Muscle of leg (tissue), 16 donors: ENCODE measurements at places on chromosomes 6 and 20. TPM values are rescaled to one million over a fixed set of nuclear protein-coding genes. Genes with fewer than 3 reads are reported as not detected.

- no peaks in the 10 kb centered on the region for H3K27me3 ChIP-seq
- H3K27ac ChIP-seq = no peak overlapping the region
- no peak overlapping the region for H3K4me3 ChIP-seq
- peaks cover 16% of the 10 kb centered on the region for H3K4me1 ChIP-seq
- H3K36me3 ChIP-seq = peaks cover 37% of the 10 kb centered on the region
These were observed 118.4 kb upstream of the SLC2A12 start for GRCh38 chr6:134170844-134171243.

- H3K4me1 ChIP-seq = no peaks in the 10 kb centered on the region
- peak; percentile 43 for DNase-seq
- H3K27ac ChIP-seq = peak overlapping the region; percentile 49
- no peaks in the 10 kb centered on the region for H3K27me3 ChIP-seq
These were observed 52.5 kb downstream of the DCBLD1 start for GRCh38 chr6:117534974-117535373.

DNA sequence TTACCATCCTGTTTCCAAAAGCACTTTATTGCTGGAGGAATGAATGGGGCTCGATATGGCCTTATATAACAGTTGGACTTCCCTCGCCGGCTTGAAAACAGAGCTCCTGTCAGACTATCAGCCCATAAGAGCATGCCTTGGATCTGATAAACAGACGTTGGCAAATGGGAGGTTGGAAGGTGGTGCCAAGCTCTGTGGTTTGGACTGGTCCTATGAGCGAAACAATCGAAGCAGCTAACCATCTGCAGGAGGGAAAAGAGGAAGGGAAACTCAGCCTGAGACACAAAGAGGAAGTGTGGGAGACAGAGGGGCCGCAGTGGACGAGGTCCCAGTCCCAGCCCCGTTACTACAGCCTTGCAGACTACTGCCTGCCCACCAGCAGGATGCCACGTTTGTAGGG lies 92.9 kb downstream of the TFAP2C start:
- DNase-seq = peak; percentile 53
- no peak overlapping the region for H3K4me3 ChIP-seq
- H3K27ac ChIP-seq = no peak overlapping the region
- no peaks in the 10 kb centered on the region for H3K4me1 ChIP-seq
- H3K36me3 ChIP-seq = no peaks in the 10 kb centered on the region

- no peaks in the 10 kb centered on the region for H3K27me3 ChIP-seq
- no peak overlapping the region for H3K4me3 ChIP-seq
- DNase-seq = no peak
- no peaks in the 10 kb centered on the region for H3K4me1 ChIP-seq
- no peak overlapping the region for H3K27ac ChIP-seq
- H3K36me3 ChIP-seq = no peaks in the 10 kb centered on the region
These were observed 15.0 kb downstream of the FKBP5 start for GRCh38 chr6:35673755-35674154.

The SNX9 gene
- total RNA-seq = 27.1 TPM

The PSORS1C1 gene
- 1.3 TPM for total RNA-seq

The BACH2 gene
- 3.6 TPM for total RNA-seq

- H3K36me3 ChIP-seq = no peaks in the 10 kb centered on the region
- DNase-seq = peak; percentile 13
- H3K27me3 ChIP-seq = no peaks in the 10 kb centered on the region
- H3K4me3 ChIP-seq = no peak overlapping the region
- H3K4me1 ChIP-seq = no peaks in the 10 kb centered on the region
These were observed 85.4 kb downstream of the EYA4 start for GRCh38 chr6:133326584-133326983.

DNA sequence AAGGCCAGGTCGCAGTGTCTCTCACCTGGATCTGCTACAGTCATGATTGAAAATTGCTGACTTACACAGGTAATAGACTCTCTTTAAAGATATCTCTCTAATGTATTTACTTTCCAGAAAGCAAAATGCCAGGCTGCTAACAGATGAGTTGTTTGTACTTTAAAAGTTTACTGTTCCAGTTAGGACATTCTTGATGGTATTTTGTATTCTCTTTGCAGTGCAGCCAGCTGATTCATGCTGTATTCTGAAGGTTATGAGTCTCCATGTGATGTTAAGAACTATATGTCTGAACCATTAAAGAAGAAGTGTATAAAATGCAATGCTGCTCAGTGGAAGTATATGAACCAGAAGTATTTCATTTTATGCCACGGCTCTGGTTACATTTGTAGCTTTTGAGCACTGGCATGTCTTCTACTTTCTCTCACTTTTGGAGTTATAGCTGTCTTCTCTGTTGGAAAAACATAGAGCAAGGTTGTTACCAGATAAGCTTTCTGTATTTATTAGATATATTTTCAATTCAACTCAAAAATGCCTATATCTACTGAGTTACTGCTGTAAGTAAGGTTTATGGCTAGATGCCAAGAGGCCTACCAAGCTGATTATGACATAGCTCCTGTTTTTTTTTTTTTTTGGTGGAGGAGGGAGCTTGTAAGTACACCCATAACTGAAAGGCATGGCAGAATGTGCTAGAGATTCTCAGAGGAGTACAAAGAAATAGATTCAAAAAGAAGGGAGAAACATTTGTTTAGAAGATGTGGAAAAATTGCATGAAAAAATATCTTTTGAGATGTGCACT lies 130.5 kb upstream of the MAN1A1 start:
- no peak overlapping the region for H3K27ac ChIP-seq
- no peaks in the 10 kb centered on the region for H3K27me3 ChIP-seq
- H3K4me3 ChIP-seq = no peak overlapping the region
- no peaks in the 10 kb centered on the region for H3K36me3 ChIP-seq
- no peaks in the 10 kb centered on the region for H3K4me1 ChIP-seq

The CD24 gene
- total RNA-seq = 19.0 TPM

GRCh38 chr20:10240655-10241054 lies 22.0 kb downstream of the SNAP25 start:
- H3K27ac ChIP-seq = no peak overlapping the region
- no peak overlapping the region for H3K4me3 ChIP-seq
- no peaks in the 10 kb centered on the region for H3K36me3 ChIP-seq

DNA sequence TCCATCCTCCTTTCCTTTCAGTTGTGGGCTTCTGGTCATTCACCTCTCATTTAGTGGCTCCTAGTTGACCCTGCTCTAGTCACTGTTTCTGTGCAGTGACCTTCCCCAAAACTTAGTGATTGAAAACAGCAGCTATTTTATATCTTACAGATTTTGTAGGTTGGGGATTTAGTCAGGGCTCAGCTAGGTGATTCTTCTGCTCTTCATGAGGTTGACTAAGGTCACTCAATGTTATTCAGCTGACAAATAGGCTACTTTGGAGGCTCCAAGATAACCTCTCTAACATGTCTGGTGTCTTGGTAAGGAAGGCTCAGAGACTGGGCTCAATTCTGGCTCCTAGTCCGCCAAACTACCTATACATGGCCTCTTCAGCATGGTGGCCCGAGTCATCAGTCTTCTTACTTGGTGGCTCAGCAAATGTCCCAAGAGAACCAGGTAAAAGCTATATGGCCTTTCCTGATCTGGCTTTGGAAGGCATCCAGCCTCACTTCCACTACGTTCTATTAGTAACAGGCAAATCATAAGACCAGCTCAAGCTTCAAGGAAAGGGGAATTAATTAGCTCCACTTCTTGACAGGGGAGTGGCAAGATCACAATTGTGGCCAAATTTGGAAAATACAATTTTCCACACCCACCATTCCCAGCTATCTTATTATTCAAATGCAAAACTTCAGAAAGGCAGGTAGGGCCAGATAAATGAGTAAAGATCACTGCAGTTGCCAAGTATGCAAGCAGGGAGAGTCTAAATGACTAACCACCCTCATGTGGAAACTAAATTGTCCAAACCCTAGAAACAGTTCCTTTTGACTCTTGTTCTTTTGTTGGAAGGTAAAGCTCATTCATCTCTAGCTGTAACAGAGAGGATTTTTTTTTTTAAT lies 50.5 kb upstream of the LTV1 start:
- H3K4me3 ChIP-seq = no peak overlapping the region
- H3K36me3 ChIP-seq = peaks cover 46% of the 10 kb centered on the region
- no peak for DNase-seq
- no peak overlapping the region for H3K27ac ChIP-seq
- no peaks in the 10 kb centered on the region for H3K4me1 ChIP-seq
- H3K27me3 ChIP-seq = no peaks in the 10 kb centered on the region

DNA sequence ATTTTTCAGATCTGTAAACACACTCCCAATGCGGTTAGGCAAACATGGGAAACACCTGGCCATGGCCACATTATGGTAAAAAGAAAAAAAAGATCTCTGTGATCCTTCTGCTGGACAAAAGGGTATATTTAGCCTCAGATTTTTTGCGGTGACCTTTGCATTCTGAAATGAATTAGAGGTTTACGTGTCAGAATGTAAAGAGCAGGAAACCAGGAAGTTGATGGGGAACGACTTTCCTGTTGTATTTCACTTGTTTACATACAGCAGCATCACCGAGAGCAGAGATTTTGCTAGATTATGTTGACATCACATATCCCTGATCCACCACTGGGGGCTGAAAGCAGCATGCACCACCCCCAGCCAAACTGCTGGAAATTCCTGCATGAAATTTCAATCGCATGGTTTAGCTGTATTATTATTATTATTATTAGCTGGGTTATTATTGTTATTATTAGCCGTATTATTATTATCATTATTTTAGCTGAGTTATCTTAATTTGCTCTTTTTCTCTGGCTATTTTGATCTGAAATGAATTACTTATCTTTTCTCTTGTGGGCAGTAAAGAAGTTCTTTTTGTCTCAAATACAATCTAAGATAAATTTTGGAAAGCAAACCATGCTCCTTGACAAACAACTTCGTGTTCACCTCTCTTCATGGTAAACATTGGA lies 189.4 kb downstream of the ZFP64 start:
- H3K27ac ChIP-seq = no peak overlapping the region
- H3K36me3 ChIP-seq = no peaks in the 10 kb centered on the region
- no peaks in the 10 kb centered on the region for H3K4me1 ChIP-seq
- peak; percentile 17 for DNase-seq
- H3K27me3 ChIP-seq = no peaks in the 10 kb centered on the region

The EYA2 gene
- 1.5 TPM for total RNA-seq

The CAPN11 gene
- 0.18 TPM for total RNA-seq

GRCh38 chr6:134640229-134640628 lies 309.7 kb downstream of the ALDH8A1 start:
- H3K4me1 ChIP-seq = peaks cover 8% of the 10 kb centered on the region
- no peak overlapping the region for H3K4me3 ChIP-seq
- DNase-seq = no peak
- no peaks in the 10 kb centered on the region for H3K27me3 ChIP-seq
- H3K27ac ChIP-seq = no peak overlapping the region
- no peaks in the 10 kb centered on the region for H3K36me3 ChIP-seq

GRCh38 chr6:85675030-85675819 lies 32.5 kb upstream of the SYNCRIP start:
- DNase-seq = peak; percentile 62
- no peak overlapping the region for H3K4me3 ChIP-seq
- H3K27ac ChIP-seq = peak overlapping the region; percentile 69
- H3K36me3 ChIP-seq = peaks cover 16% of the 10 kb centered on the region

The DLK2 gene
- 2.0 TPM for total RNA-seq

The MOXD1 gene
- total RNA-seq = 3.1 TPM

DNA sequence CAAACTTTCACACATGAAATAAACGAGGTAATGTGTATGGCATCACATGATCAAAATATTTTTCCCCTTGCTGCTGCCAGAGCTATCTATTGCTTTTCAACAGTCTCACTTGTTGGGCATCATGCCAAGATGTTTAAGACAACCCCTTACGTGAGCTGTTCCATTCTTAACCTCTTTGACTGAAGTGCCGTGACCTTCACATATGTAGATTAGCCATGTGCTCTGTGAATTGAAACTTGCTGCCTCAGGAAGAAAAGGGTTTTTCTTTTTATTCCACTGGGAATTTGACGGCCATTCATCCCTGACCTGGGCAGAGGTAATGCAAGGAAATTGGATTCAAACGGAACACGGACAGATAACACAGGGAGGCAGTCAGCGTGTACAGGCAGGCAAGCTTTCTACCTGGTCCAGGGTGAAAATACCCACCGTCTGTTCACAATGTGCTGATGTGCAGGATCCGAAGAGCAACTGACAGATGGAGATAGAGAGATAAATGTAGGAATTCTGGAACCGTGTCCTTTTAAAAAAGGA lies 14.2 kb downstream of the ARID1B start:
- H3K4me3 ChIP-seq = no peak overlapping the region
- no peaks in the 10 kb centered on the region for H3K36me3 ChIP-seq
- H3K27ac ChIP-seq = no peak overlapping the region
- no peaks in the 10 kb centered on the region for H3K27me3 ChIP-seq
- peak; percentile 74 for DNase-seq

DNA sequence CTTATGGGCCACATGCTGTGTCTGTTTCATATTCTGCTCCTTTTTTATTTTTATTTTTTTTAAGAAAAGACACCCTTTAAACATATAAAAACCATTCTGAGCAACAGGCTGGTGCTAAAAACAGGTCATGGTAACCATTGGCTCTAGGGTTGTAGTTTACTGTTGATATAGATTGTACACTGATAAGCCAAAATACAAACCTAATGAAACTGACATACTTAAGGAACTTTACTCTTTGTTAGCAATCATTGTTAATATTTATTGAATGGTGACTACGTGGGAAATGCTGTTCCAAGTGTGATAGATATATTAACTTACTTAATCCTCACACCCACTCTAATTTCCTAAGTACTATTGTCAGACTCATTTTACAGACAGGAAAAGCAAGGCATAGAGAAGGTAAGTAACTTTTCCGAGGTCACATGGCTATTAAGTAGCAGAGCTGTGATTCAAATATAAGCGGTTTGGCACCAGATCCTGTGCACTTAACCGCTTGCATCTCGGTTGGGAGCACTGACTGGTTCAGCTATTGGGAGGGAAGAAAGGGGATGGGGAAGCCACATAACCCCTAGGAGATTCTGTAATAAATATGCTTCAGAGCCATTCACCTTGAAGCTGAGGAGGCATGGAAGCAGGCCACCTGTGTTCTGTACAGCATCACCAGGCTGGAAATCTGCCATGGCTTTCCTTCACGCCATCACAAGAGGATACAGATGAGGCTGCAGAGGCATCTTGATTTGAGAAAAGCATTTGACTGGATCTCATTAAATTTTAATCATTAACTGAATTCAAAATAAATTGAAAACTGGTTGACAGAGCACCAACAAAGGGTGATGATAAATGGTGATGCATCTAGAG lies 4.9 kb downstream of the TRAF3IP2 start:
- H3K4me1 ChIP-seq = peaks cover 41% of the 10 kb centered on the region
- H3K27me3 ChIP-seq = no peaks in the 10 kb centered on the region
- no peak overlapping the region for H3K4me3 ChIP-seq
- peak; percentile 53 for DNase-seq
- H3K36me3 ChIP-seq = peaks cover 2% of the 10 kb centered on the region

The NRSN1 gene
- total RNA-seq = not detected

The PREX1 gene
- total RNA-seq = 17.3 TPM

- H3K4me3 ChIP-seq = no peak overlapping the region
- no peaks in the 10 kb centered on the region for H3K36me3 ChIP-seq
- peaks cover 23% of the 10 kb centered on the region for H3K27me3 ChIP-seq
These were observed 9.4 kb downstream of the RING1 start for GRCh38 chr6:33217681-33218080.

GRCh38 chr6:110359556-110359955 lies 1.4 kb upstream of the METTL24 start:
- H3K36me3 ChIP-seq = no peaks in the 10 kb centered on the region
- no peak for DNase-seq
- H3K27me3 ChIP-seq = peaks cover 39% of the 10 kb centered on the region
- H3K4me1 ChIP-seq = peaks cover 7% of the 10 kb centered on the region
- H3K4me3 ChIP-seq = no peak overlapping the region
- H3K27ac ChIP-seq = no peak overlapping the region
